ENCODE measurements at places on chromosomes 2 and 18. TPM values are rescaled to one million over a fixed set of nuclear protein-coding genes. Genes with fewer than 3 reads are reported as not detected.

- H3K4me1 ChIP-seq = peaks cover 39% of the 10 kb centered on the region
- H3K4me3 ChIP-seq = peak overlapping the region; percentile 31
- H3K36me3 ChIP-seq = no peaks in the 10 kb centered on the region
- DNase-seq = no peak
- peaks cover 99% of the 10 kb centered on the region for H3K27me3 ChIP-seq
Observed at GRCh38 chr2:176087330-176088047, 3.7 kb upstream of the EVX2 start.

DNA sequence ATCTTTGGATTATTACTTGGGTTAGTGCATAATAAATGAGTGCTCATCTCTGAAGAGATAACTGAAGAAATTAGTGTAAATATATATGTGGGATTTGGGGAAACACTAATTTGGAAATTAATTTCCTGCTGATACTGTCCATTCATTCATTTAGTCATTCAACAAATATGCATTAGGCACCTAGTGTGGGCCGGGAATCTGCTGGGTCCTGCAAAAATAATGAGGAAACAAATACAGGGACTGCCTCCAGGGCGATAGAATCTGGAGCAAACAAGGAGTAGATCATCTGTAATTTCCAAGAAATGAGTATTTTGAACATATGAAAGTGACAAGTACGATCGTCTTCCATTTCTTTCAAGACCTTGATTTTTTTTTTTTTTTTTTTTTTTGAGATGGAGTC, 203.7 kb upstream of the LYPD1 start:
- H3K4me1 ChIP-seq = peaks cover 5% of the 10 kb centered on the region
- no peaks in the 10 kb centered on the region for H3K36me3 ChIP-seq
- H3K27ac ChIP-seq = no peak overlapping the region
- no peak overlapping the region for H3K4me3 ChIP-seq
- H3K27me3 ChIP-seq = no peaks in the 10 kb centered on the region

- H3K27me3 ChIP-seq = no peaks in the 10 kb centered on the region
- H3K27ac ChIP-seq = no peak overlapping the region
- no peaks in the 10 kb centered on the region for H3K36me3 ChIP-seq
- H3K4me3 ChIP-seq = no peak overlapping the region
- DNase-seq = no peak
Observed at GRCh38 chr2:211692689-211693088, 845.9 kb downstream of the ERBB4 start.

GRCh38 chr2:239499726-239500573, 99.1 kb upstream of the HDAC4 start:
- H3K27ac ChIP-seq = peak overlapping the region; percentile 57
- H3K4me3 ChIP-seq = no peak overlapping the region
- no peak for DNase-seq
- peaks cover 29% of the 10 kb centered on the region for H3K4me1 ChIP-seq

- no peaks in the 10 kb centered on the region for H3K36me3 ChIP-seq
- no peak overlapping the region for H3K4me3 ChIP-seq
- H3K27me3 ChIP-seq = no peaks in the 10 kb centered on the region
- H3K27ac ChIP-seq = no peak overlapping the region
Observed at GRCh38 chr2:53379547-53379946, 388.1 kb upstream of the CHAC2 start.

DNA sequence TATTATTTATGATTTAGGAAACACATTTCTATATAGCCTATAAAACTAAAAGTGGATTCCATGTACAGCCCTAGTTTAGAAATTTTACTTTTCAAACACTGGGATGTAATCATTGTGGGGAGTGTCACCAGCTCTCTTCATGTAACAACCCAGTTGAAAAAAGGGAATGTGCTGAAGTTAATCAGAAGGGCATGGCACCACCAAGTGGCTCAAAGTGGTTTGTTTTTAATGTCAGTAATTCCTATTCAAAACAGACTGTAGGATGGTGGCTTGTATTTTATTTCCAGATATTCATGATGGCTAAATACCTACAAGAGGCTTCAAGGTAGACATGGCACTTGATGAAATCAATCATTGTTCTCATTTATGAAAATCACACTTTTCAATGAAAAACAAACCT, 58.1 kb upstream of the TMEM182 start:
- H3K36me3 ChIP-seq = no peaks in the 10 kb centered on the region
- no peaks in the 10 kb centered on the region for H3K4me1 ChIP-seq
- DNase-seq = no peak
- H3K27ac ChIP-seq = no peak overlapping the region
- H3K4me3 ChIP-seq = no peak overlapping the region

GRCh38 chr18:7755753-7756475, 188.8 kb downstream of the PTPRM start:
- no peak for DNase-seq
- H3K4me3 ChIP-seq = no peak overlapping the region
- H3K36me3 ChIP-seq = no peaks in the 10 kb centered on the region
- H3K27ac ChIP-seq = no peak overlapping the region

GRCh38 chr2:216012830-216013079, 596 bp downstream of the MREG start:
- no peaks in the 10 kb centered on the region for H3K27me3 ChIP-seq
- no peak overlapping the region for H3K27ac ChIP-seq
- H3K4me1 ChIP-seq = peaks cover 3% of the 10 kb centered on the region
- peaks cover 3% of the 10 kb centered on the region for H3K36me3 ChIP-seq
- DNase-seq = no peak

- no peaks in the 10 kb centered on the region for H3K36me3 ChIP-seq
- H3K4me1 ChIP-seq = no peaks in the 10 kb centered on the region
- no peak overlapping the region for H3K27ac ChIP-seq
- no peak overlapping the region for H3K4me3 ChIP-seq
Observed at GRCh38 chr18:45227001-45227742, 388.1 kb upstream of the SLC14A2 start.

GRCh38 chr2:209579230-209579749, 155.4 kb downstream of the MAP2 start:
- no peaks in the 10 kb centered on the region for H3K27me3 ChIP-seq
- H3K4me1 ChIP-seq = peaks cover 4% of the 10 kb centered on the region
- DNase-seq = peak; percentile 84
- peak overlapping the region; percentile 89 for H3K27ac ChIP-seq
- H3K4me3 ChIP-seq = peak overlapping the region; percentile 57
- H3K36me3 ChIP-seq = no peaks in the 10 kb centered on the region

GRCh38 chr18:65907281-65907680, 156.5 kb downstream of the CDH7 start:
- no peak for DNase-seq
- H3K36me3 ChIP-seq = no peaks in the 10 kb centered on the region
- no peak overlapping the region for H3K4me3 ChIP-seq
- no peaks in the 10 kb centered on the region for H3K27me3 ChIP-seq
- H3K4me1 ChIP-seq = no peaks in the 10 kb centered on the region

- H3K4me1 ChIP-seq = no peaks in the 10 kb centered on the region
- H3K27me3 ChIP-seq = no peaks in the 10 kb centered on the region
- no peak overlapping the region for H3K4me3 ChIP-seq
- no peaks in the 10 kb centered on the region for H3K36me3 ChIP-seq
- H3K27ac ChIP-seq = no peak overlapping the region
Observed at GRCh38 chr2:7880566-7880965, 801.3 kb upstream of the ID2 start.

DNA sequence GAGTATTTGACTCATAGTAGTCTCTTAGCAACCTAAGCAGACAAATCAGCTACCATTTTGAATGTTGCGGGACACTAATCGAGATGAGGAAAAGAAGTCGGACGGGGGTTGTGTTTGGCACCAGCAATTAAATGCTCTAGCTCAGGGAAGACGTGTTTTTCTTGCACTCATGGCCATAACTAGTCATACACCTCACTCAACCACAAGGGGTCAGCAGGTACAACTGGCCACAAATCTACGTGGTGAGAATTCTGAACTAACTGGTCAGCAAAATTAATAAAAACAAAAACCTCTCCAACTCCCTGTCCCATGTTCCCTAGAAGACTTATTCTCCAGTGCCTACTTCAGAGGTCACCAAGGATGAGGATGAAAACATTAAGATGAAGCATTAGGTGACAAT, 1467.8 kb downstream of the DPP10 start:
- H3K27ac ChIP-seq = no peak overlapping the region
- H3K4me3 ChIP-seq = no peak overlapping the region
- no peaks in the 10 kb centered on the region for H3K27me3 ChIP-seq
- H3K4me1 ChIP-seq = no peaks in the 10 kb centered on the region

DNA sequence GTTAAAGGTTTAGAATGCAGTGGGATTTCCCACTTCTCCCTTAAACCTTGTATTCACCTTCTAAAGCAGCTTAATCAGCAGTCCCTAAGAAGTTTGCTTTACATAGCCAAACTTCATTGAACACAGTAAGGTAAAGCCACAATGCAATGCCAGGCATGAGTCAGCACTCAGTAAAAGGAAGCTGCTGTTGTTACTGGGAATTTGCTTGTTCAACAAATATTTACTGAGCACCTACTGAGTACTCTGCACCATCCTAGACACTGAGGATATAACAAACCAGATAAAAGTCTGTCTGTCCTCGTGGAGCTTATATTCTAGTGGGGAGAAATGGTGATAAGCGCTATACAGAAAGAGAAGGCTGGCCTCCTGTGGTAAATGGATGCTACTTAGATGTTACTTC, 162.7 kb downstream of the PKP4 start:
- no peaks in the 10 kb centered on the region for H3K27me3 ChIP-seq
- no peaks in the 10 kb centered on the region for H3K4me1 ChIP-seq
- peaks cover 7% of the 10 kb centered on the region for H3K36me3 ChIP-seq
- DNase-seq = no peak
- no peak overlapping the region for H3K4me3 ChIP-seq
- H3K27ac ChIP-seq = no peak overlapping the region

DNA sequence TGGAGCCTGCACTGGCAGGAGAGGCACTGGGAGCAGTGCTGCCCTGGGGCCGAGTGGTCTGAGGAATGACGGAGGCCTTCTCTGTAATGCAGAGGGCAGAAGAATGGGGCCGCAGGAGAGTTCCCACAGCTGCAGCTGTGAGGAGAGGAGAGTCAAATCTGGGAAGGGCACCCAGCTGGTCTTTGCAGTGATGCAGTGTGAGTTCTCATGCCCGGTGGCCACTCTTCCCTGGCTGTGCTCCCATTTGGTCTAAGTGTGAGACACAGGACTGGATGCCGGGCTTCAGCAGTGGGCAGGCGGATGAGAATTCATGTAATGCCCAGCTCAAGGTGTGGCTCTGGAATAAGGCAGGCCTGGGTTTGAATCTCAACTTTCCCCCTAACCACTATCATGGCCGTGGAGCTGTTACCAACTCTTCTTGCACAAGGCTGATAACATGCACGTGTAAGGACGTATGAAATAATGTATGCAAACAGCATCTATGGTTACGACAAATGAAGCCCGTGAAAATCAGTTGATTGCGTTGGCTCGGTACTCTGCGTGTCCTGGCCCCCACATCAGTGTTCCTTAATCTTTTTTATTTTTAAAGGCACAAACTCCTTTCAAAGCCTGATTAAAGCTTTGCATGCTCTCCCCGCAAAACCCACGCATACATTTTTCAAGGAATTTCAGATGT, 71.6 kb downstream of the ACKR3 start:
- no peak overlapping the region for H3K27ac ChIP-seq
- no peaks in the 10 kb centered on the region for H3K36me3 ChIP-seq
- no peaks in the 10 kb centered on the region for H3K27me3 ChIP-seq
- no peak overlapping the region for H3K4me3 ChIP-seq
- H3K4me1 ChIP-seq = no peaks in the 10 kb centered on the region

GRCh38 chr2:100142393-100142792, at the start of gene AFF3:
Gene AFF3 (minus strand): TSS chr2:100142590. CDS start chr2:100104454, 38,136 bp downstream.
- no peak within 1 kb of the TSS for H3K4me3 ChIP-seq
- no peaks in the 10 kb centered on the region for H3K27me3 ChIP-seq
- H3K27ac ChIP-seq = no peak within 1 kb of the TSS
- H3K4me1 ChIP-seq = no peaks in the 10 kb centered on the region
- DNase-seq = no peak

DNA sequence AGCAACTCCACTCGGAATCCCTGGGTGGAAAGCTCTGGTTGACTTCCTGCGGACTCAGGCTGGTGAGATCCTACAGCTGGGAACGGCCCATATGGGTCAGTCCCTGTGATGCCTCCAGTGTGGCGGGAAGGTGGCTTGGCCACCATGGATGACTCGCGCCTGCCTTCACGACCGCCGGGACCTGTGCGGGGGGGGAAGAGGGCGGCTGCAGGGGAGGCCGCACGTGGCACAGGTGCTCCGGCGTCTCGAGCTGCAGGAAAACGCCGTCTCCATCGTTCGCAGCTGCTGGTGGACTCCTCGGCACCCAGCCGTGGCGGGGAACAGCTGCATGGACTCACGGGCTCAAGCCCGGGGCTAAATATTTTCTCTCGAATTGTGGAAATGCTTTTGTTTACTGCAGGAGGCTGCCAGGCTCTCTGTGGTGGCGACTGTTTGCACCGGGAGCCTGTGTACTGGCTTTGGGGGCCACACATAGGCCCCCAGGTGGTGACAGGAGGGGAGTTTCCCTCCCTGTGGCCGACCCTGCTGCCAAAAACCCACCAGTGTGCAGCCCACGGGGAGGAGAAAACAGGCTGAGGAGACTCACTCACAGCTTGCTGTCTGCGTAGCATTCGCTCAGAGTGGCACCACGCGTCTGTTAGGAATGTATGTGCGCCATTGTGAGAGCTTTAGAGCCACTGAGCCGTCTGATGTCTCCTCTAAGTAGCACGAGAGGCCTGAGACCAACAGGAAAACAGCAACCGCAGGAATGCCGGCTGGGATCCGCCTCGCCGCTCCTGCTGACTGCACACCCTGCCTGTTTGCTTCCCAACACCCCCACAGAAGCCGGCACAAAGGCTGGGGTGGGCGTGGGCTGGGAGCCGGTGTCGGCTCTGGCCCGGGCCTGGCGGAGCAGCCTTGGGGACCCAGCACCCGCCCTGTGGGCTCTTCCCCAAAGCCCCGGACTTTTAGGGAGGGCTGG, 89.2 kb downstream of the NFATC1 start:
- H3K4me3 ChIP-seq = no peak overlapping the region
- no peaks in the 10 kb centered on the region for H3K27me3 ChIP-seq
- H3K27ac ChIP-seq = no peak overlapping the region
- H3K36me3 ChIP-seq = peaks cover 42% of the 10 kb centered on the region

DNA sequence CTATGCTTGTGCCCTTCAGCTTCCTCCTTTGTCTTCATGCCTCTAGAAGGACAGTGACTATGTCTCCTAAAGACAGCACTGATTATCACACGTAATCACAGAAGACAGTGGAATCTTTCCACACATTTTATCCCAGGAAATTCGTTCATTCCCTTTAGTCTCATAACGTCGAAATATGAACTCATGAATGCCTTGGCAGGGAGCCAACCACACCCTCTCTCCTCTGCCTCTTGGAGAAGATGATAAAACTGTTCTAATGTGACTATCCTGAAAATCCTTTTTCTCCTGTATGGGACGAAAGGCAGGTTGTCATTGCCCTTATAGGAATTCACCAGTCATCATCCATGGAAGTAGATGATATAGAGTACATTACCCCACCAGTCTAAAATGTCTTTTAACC, 726.6 kb upstream of the FANCL start:
- no peaks in the 10 kb centered on the region for H3K27me3 ChIP-seq
- DNase-seq = no peak
- no peaks in the 10 kb centered on the region for H3K4me1 ChIP-seq
- no peaks in the 10 kb centered on the region for H3K36me3 ChIP-seq

The TUBA4B gene
- total RNA-seq = not detected

The CPLX4 gene
- total RNA-seq = 0.20 TPM

The MORN2 gene
- 60.2 TPM for total RNA-seq

The ALKAL2 gene
- total RNA-seq = 3.4 TPM

The MARS2 gene
- 8.8 TPM for total RNA-seq

The ATOH8 gene
- total RNA-seq = 25.8 TPM

The TUBA3D gene
- 0.20 TPM for total RNA-seq

The ARHGAP28 gene
- 42.6 TPM for total RNA-seq

The TWIST2 gene
- total RNA-seq = 9.1 TPM

The PLEKHA3 gene
- 28.1 TPM for total RNA-seq

The EFEMP1 gene
- total RNA-seq = 75.2 TPM
